ENCODE measurements at places on chromosomes 3 and 15.
A peak's percentile ranks its signal among the peaks of the same experiment; 100 is the strongest.

DNA sequence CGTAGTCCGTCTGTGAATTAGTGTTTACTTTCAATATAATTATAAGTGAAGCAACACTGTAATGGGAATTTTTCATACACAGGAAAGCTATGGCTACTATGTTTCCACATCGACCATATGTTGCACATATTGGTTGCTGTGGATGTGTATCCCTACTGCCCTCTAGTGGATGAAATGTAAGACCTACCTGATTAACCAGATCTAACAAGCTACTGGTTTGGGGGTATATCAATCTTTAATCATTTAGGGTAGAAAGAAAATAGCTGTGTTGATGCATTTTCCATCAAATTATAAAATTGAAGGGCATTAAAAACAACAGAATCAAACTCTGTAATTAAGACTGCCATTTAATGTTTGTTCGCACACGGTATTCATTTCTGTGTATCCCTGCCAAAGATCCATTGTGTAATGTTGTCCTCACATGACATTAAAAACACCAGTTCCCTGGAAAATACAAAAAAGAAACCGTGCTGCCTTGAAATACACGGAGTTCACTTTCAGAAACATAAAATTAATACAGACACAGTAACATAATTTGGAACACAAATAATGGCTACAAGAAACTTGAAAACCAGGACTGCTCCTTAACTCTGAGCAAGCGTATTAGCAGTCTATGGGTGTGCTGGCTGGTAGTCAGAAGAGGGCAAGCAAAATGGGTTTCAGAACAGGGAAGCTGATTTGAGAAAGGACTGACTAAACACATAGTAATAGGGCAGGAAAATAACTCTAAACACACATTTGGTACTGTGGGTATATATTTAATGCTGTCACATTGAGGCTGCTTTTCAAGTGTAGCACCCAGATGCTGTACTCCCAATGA is 125.1 kb downstream of the TIGIT start:
- peak; percentile 66 for DNase-seq

DNA sequence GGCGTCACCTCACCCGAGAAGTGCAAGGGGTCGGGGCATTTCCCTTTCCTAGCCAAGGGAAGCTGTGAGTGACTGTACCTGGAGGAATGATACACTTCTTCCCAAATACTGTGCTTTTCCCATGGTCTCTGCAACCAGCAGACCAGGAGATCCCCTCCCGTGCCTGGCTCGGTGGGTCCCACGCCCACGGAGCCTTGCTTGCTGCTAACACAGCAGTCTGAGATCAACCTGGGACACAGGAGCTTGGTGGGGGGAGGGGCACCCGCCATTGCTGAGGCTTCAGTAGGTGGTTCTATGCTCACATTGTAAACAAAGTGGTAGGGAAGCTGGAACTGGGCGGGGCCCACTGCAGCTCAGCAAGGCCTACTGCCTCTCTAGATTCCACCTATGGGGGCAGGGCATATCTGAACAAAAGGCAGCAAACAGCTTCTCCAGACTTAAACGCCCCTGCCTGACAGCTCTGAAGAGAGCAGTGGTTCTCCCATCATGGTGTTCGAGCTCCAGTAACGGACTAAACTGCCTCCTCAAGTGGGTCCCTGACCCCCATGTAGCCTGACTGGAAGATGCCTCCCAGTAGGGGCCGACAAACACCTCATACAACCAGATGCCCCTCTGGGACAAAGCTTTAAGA is 31.4 kb upstream of the ABHD5 start:
- no peak for DNase-seq

GRCh38 chr3:168116279-168116678 is 20.6 kb upstream of the GOLIM4 start:
- DNase-seq: peak; percentile 92

GRCh38 chr15:90174140-90174875 is 26.8 kb upstream of the SEMA4B start:
- peak; percentile 33 for DNase-seq

GRCh38 chr3:144221761-144222160 is 250.1 kb downstream of the DIPK2A start:
- DNase-seq: no peak

DNA sequence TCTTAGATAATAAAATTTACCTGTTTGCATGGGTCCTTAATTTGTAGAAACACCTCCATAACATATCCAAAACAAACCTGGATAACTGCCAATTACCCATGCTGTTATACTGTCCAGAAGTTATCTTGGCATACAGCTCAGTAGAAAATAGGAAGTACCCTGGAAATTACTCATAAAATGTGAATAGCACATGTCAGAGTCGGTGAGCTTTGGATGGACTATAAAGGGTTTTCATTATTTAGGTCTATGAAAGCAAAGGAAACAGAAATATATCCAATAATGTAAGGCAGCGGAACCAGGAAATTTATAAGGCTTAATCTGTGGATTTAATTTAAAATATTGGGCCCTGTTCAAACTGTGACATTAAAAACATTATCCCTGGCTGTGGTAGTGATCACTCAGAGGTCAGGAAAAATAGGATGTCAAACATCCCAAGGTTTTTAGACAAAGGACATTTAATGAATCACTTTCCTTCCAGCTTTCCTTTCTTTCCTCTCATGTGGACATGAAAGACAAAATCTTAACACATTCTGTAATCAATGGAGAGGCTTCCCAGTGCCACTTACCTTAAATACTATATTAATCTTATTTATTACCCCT is 459.0 kb upstream of the DPH6 start:
- DNase-seq: no peak

GRCh38 chr3:180188512-180189309 is 152.0 kb upstream of the PEX5L start:
- DNase-seq: no peak

DNA sequence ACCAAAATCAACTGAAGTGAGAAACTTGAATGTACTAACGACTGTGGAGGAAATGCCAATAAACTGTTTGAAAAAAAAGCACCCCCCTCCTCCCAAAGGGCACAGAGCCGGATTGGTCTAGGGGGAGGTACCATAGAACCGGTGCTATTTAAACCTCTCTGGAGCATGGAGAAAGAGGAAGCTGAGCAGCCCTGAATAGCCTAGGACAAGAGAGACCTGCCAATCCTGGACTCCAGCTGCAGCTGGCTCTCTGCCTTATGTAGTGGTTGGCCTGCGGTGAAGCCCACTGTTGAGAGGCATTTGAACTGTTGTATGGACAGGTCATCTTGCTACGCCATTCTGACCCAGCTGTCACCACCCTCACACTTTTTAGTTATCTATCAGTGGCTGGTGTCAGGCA is 1.5 kb upstream of the SH3GL3 start:
- DNase-seq: no peak

GRCh38 chr15:27623149-27623548 is 476.0 kb downstream of the OCA2 start:
- DNase-seq: no peak

GRCh38 chr3:147425388-147425850 is 16.3 kb downstream of the ZIC1 start:
- DNase-seq: no peak

- DNase-seq: no peak
Observed at GRCh38 chr3:109023167-109023566, 69.5 kb upstream of the GUCA1C start.

DNA sequence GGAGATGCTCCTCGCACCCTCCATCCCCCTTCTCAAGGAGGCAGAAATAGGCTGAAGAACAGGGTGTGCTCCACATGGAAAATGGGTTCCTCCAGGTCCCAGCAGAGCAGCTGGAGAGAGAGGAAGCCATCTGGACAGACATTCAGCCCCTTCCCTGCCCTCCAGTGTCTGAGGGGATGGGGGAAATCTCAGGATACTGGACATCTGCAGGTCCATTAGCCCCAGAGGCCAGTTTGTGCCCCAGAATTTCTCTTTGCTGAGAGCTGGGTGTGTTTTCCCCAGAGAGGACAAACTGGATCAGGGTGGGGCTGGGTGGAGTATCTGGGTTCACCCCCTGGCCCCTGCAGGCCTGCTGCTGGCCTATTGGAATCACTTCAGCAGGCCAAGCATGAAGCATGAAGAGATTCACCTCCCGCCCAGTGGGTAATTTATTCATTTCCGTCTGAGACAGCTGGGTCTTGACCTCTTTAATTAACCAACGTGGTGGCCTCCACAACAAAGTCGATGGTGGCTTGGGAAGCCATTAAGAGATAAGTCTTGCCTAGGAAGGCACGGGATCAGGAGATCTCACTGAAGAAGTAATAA is 4.6 kb downstream of the FAM3D start:
- no peak for DNase-seq

DNA sequence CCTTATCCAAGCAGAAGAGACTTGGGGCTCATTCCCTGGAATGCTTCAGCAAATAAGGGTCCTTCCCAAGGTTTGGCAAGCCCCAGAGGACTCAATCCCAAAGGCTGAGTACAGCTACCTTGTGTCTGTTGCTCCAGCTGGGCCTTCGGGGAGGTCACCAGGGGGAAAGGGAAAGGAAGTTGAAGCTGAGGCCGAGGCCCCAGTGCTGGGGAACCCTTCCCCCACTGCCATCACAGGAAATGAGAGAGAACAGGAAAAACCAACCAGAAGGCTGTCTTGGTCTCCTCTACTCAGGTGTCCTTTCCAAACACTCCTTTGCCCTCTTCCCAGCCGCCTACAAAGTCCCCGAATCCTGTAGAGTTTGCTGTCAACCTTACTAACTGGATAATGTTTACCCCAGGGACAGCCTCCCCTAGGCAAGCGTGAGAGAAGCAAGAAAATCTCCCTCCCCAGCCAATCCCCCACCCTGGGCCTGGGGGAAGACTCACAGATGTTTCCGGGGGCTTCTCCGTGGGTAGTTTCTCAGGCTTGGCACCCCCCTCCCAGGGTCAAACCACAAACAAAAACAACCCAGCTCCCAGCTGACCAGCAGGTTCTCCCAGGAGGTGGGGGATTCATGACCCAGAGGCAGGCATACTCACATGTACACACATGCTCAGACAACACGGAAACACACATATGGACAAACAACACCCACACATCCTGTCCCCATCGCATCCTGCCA is 5.5 kb downstream of the CSRNP1 start:
- no peak for DNase-seq

GRCh38 chr3:10839167-10839566 is 23.1 kb downstream of the SLC6A11 start:
- no peak for DNase-seq

- no peak for DNase-seq
Observed at GRCh38 chr3:14236902-14237301, 58.3 kb downstream of the LSM3 start.

DNA sequence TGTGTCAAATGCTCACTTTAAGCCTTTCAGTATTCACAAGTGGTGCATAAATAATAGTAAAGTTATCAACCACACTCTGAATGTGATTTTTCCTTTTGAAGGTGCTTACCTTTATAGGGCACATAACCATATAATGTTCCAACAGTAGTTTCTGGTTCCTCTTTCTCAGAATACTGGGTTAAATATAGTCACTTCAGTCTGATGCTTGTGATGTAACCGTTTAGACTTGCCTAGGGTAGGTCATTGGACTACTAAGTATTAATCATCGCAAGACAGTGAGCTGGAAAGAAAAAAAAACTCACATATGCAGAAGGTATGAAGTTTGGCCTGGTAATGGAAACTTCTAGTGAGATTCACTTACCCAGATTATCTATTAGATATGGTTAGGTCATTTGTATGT is 1.9 kb downstream of the KBTBD8 start:
- peak; percentile 61 for DNase-seq

- DNase-seq: no peak
Observed at GRCh38 chr3:54198556-54198955, 76.2 kb downstream of the CACNA2D3 start.

- no peak for DNase-seq
Observed at GRCh38 chr3:40018369-40018768, 209.0 kb downstream of the MYRIP start.

DNA sequence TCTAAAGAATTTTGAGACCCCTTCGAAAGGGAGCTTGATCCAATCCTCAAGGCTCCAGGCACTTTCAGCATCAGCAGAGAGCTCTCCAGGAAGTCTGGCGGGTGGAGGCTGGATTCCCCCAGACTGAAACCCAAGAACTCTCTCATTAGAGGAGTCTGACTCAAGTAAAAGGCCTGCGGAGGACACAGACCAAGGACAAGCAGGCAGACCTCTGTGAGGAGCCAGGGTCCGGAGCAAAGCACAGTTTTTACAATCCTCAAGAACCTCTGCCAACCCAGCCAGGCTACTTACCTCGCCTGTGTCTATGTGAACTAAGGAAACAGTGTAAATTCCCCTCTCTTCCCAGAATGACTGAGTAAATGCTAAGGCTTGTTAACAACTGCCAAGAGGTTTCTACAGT is 86.2 kb downstream of the FBN1 start:
- peak; percentile 74 for DNase-seq

GRCh38 chr3:172101107-172101506 is 61.7 kb downstream of the FNDC3B start:
- no peak for DNase-seq

DNA sequence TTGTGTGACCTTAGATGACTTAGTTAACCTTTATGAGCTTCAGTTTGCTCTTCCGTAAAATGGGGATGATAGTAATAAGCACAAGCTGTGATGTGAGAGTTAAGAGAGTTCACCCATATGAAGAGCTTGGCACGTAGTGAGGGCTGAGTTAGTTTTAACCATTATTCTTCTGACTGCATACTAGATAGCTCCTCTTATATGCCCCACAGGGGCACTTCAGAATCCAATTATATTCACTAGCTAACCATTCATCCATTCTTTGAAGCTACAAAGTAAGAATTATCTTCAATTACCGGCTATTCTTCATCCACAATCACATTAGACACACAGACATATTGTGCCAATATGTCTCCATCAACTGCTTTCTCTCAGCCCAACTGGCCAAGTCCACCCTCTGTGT is 159.0 kb upstream of the STT3B start:
- no peak for DNase-seq

GRCh38 chr3:14126017-14126886 is 1.4 kb downstream of the TMEM43 start:
- DNase-seq: no peak

- no peak for DNase-seq
Observed at GRCh38 chr3:53155760-53156159, 5.2 kb upstream of the PRKCD start.

DNA sequence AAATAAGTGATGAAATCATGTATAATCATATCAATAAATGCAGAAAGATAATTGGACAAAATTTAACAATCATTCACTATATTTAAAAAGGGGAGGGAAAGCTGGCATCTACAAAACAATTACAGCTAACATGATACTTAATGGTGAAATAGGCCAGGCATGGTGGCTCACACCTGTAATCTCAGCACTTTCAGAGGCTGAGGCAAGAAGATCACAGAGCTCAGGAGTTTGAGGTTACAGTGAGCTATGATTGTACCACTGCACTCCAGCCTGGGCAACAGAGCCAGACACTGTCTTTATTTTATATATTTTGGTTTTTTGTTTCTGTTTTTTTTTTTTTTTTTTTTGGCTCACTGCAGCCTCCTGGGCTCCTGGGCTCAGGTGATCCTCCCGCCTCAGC is 12.1 kb downstream of the EDC3 start:
- no peak for DNase-seq

- no peak for DNase-seq
Observed at GRCh38 chr3:127273206-127273605, 14.6 kb downstream of the PRR20G start.

- no peak for DNase-seq
Observed at GRCh38 chr15:38682861-38683260, 118.2 kb upstream of the RASGRP1 start.

Data from stromal cell of bone marrow (primary cell).